ENCODE measurements at places on chromosomes 1 and 21. TPM values are rescaled to one million over a fixed set of nuclear protein-coding genes. Genes with fewer than 3 reads are reported as not detected.

Gene TPTE
- polyA plus RNA-seq, result not detected

- DNase-seq, result no peak
These were observed 9.1 kb upstream of the METTL13 start for GRCh38 chr1:171772312-171772711.

- DNase-seq, result no peak
These were observed 124.6 kb downstream of the TRIM33 start for GRCh38 chr1:114386129-114387009.

DNA sequence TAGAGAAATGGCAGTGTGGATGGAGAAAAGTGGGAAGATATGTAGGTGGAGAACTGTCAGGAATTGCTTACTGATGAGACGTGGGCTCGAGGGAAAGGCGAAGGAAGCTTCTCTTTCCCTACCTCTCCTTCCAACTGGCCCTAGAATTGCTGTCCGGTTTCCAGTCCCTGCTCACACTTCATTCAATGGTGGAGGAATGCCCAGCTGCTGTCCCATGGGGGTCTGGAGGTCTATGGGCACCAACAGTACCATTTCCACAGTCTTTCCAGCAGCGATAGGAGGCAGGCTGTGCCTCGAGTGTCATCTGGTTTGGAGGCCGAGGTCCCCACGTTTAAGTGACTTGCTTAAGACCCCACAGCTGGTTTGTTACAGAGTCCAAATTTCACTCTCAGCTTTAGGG, 31.5 kb upstream of the CD1D start:
- no peak for DNase-seq

GRCh38 chr1:18527921-18528320, 47.2 kb downstream of the KLHDC7A start:
- no peak for DNase-seq

DNA sequence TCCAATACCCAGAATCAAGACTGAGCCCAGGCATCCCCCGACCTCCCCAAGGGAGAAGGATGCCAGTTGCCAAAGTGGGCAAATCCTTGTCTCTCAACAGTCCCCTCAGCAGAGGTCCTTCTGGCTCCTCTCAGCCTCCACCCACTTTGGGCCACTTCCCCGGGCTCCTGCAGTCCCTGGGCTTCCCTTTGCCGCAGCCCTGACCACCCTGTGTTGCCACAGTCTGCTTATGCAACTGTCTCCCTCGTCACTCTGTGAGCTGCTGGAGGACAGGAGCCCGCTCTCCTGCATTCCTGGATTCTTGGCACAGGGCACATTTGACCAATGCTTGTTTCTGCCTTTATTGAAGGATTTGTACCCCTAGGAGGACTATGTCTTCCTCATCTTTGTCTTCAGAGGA, 2.9 kb upstream of the LRP8 start:
- no peak for DNase-seq

Measured in muscle of arm (tissue), 14 donors.